ENCODE measurements at places on chromosomes 6 and 20. TPM values are rescaled to one million over a fixed set of nuclear protein-coding genes. Genes with fewer than 3 reads are reported as not detected.

TMEM200A gene
- total RNA-seq: 5.9 TPM

WFDC2 gene
- 113 TPM for total RNA-seq

CDSN gene
- not detected for total RNA-seq

DNA sequence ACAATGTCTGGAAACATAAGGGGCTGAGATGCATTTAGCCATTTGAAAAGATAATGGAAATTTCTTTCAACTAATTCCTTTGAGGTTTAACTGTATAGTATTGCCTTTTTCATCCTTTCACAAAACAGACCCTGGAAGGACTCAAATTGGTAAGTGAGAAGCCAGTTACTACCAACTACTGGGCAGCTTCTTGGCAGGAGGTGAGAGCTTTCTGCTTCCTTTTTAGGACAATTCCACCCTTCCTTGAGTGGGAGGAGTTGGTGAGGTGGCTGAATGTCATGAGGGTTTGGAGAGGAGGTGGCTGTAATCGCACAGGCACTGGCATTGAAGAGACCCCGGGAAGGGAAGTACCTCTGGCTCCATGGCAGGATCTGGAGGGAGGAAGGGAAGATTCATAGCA lies 341.1 kb downstream of the NRN1 start:
- no peaks in the 10 kb centered on the region for H3K36me3 ChIP-seq
- no peak for DNase-seq
- no peak overlapping the region for H3K4me3 ChIP-seq
- no peaks in the 10 kb centered on the region for H3K27me3 ChIP-seq

DNA sequence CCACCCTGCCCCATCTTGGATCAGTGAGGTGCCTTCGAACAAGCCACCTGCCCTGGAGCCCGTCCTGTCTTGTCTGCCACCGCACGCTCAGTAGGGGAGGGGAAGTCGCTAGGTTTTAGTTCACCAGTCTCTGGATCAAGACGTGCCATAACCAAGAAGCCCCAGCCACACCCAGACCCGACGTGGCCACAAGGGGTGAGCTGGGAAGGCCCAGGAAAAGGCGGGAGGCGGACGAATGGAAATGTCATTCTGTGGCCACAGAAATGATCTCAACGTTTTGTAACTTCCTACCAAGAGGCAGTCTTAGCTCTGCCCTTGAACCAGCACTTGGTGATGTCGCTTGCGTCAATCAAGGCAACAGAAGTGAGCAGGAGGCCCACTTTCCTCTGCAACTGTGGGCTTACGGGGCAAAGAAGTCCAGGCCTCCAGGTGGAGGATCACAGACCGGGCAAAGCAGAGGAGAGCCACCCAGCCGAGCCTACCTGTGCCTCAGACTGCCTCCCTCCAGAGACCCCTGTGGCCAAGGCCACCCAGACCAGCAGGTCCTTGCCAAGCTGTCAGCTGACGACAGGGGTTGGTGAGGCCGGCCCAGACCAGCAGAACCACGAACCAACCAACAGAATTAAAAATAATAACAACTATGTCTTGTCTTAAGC lies 14.5 kb downstream of the GMEB2 start:
- peaks cover 25% of the 10 kb centered on the region for H3K36me3 ChIP-seq
- DNase-seq: peak; percentile 76
- no peaks in the 10 kb centered on the region for H3K27me3 ChIP-seq

DNA sequence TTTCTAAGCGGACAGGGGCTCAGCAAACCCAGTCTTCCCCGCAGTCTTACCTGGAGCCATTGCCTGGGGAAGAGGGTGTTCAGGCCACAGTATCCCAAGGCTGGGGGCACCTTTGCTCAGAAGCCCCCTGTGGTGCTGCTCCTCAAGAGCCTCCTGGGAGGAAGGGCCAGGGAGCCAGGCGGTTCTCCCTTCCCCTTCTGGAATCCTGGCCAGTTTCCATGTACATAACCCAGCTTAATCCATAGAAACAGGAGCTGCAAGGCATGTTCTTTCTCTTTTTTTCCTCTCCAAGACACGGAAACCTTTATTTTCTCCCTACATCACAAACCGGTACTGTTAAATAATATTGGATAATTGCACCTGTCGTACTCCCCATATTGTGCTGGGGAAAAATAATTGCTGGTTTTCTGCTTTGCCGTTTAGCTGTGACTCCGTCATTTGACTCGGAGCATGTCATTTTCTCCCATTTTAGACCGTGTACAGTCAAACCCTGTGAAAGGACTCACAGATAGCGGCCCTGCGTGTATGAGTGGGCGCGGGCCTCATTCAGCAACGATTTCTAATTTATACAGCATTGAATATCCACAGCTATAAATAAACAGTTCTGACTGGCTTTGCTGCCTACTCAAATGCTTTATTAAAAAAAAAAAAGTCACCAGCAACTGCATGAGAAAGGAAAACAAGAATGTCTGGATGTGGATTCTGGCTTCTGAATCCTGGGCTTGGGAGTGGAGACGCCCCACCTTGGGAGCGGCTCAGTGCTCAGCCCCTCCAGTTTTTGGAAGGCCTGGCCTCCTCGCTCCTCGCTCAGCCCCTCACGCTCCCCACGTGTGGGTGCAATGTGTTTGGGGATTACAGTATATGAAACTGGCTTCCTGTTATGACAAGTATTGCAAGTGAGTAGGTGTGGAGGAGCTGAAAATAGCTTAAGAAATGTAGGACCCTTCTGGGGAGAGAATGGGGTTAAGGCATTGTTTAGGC lies 67.3 kb downstream of the ADTRP start:
- peak; percentile 63 for DNase-seq
- H3K27me3 ChIP-seq: no peaks in the 10 kb centered on the region
- no peaks in the 10 kb centered on the region for H3K36me3 ChIP-seq

- no peak overlapping the region for H3K27ac ChIP-seq
- no peaks in the 10 kb centered on the region for H3K4me1 ChIP-seq
- no peak overlapping the region for H3K4me3 ChIP-seq
- H3K36me3 ChIP-seq: peaks cover 2% of the 10 kb centered on the region
- no peaks in the 10 kb centered on the region for H3K27me3 ChIP-seq
- DNase-seq: no peak
Measured at GRCh38 chr20:3557237-3557785, 86.5 kb downstream of the ATRN start.

- no peaks in the 10 kb centered on the region for H3K36me3 ChIP-seq
- no peak overlapping the region for H3K4me3 ChIP-seq
- no peaks in the 10 kb centered on the region for H3K27me3 ChIP-seq
- H3K4me1 ChIP-seq: peaks cover 38% of the 10 kb centered on the region
- DNase-seq: no peak
Measured at GRCh38 chr20:23061262-23061661, 11.8 kb upstream of the THBD start.

- peak; percentile 75 for DNase-seq
- peaks cover 26% of the 10 kb centered on the region for H3K36me3 ChIP-seq
- no peaks in the 10 kb centered on the region for H3K27me3 ChIP-seq
- H3K4me3 ChIP-seq: peak overlapping the region; percentile 38
Measured at GRCh38 chr20:19934792-19935491, 82.2 kb upstream of the NAA20 start.

RFX6 gene
- not detected for total RNA-seq

DNA sequence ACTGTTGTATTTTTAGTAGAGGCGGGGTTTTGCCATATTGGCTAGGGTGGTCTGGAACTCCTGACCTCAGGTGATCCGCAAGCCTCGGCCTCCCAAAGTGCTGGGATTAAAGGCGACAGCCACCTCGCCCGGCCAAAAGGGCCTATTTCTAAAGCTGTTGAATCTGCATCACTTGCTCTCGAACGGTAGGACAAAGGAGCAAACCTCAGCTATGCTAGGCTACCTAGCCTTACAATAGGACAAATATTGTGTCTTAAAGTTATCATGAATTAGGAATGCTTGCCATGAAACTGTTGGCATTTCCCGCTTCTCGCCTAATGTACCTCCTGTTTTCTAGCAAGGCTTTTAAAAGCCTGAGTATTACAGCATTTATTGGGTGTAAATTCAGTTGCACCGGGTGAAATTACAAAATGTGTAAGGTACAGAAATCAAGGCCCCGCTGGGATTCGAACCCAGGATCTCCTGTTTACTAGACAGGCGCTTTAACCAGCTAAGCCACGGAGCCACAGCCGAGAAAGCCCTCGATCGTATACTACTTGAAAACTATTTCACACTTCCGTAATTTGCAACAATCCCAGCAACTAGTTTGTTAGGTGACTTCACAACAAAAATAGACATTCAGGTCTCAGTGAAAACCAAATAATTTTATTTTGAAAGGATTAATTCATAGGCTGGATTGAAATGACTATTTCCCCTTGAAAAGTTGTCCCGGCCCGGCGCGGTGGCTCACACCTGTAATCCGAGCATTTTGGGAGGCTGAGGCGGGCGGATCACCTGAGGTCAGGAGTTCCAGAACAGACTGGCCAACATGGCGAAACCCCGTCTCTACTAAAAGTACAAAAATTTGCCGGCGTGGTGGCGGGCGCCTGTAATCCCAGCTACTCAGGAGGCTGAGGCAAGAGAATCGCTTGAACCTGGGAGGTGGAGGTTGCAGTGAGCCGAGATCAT lies 211.6 kb upstream of the ZNF184 start:
- no peaks in the 10 kb centered on the region for H3K36me3 ChIP-seq
- H3K27me3 ChIP-seq: peaks cover 39% of the 10 kb centered on the region
- H3K4me3 ChIP-seq: no peak overlapping the region
- DNase-seq: no peak

DNA sequence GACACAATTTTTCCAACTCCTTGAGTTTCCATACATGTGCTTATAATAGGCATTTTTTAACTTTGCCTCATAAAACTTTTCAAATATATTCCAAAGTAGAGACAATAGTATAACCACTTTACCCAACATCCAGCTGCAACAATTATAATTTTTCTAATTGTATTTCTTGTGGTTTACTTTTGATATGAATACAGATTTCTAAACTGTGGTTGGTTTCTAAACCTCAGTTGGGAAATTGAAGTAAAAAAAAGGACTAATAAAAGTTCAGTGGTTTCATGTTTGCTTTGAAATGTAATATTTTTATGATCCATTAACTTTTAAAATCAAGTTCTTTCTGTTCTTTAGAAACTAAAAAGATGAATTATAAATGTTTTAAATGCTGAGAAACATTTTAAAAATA lies 40.0 kb downstream of the FRK start:
- DNase-seq: no peak
- H3K27me3 ChIP-seq: no peaks in the 10 kb centered on the region
- no peak overlapping the region for H3K27ac ChIP-seq

GRCh38 chr20:16057651-16058050 lies 515.6 kb downstream of the KIF16B start:
- DNase-seq: no peak
- H3K27me3 ChIP-seq: no peaks in the 10 kb centered on the region
- no peaks in the 10 kb centered on the region for H3K36me3 ChIP-seq
- no peak overlapping the region for H3K27ac ChIP-seq
- H3K4me1 ChIP-seq: no peaks in the 10 kb centered on the region

HUS1B gene
- 1.0 TPM for total RNA-seq

- peaks cover under 1% of the 10 kb centered on the region for H3K27me3 ChIP-seq
- H3K36me3 ChIP-seq: no peaks in the 10 kb centered on the region
- no peak overlapping the region for H3K4me3 ChIP-seq
- no peaks in the 10 kb centered on the region for H3K4me1 ChIP-seq
- DNase-seq: no peak
- H3K27ac ChIP-seq: no peak overlapping the region
Measured at GRCh38 chr20:43404878-43405277, 52.8 kb upstream of the SRSF6 start.

ABHD16B gene
- total RNA-seq: not detected

DNA sequence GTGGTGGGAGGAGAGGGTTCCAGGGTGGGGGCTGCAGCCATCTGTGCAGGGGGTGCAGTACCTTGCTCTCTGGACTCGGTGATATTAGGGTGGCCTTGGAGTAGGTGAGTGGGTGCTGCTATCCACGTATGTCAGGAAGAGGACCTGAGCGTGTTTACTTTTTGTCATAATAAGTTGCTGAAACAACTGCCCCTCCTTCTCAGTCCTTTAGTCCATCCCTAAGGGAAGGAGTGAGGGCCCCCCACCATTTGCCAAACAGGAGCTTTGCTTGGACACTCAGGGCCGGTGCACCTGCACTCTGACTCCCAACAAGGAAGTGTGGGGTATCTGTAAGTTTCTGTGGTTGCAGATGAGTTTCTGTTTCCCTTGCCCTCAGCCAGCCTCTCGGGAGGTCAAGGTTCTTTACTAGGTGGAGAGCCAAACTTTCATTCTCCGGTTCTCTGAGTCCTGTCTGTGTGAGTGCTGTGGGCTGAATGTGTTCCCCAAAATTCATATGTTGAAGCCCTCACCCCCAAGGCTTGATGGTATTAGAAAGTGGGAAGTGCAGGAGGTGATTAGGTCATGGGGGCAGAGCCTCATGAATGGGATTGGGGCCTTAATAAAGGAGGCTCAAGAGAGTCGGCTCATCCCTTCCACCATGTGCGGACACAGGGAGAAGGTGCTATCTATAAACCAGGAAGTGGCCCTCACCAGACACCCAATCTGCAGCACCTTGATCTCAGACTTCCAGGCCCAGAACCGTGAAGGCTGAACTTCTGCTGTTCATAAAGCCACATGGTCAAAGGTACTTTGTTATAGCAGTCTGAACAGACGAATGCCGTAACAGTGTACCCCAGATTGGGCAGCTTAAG lies 19.6 kb upstream of the CCR6 start:
- H3K4me3 ChIP-seq: no peak overlapping the region
- no peak for DNase-seq
- H3K27ac ChIP-seq: no peak overlapping the region
- no peaks in the 10 kb centered on the region for H3K36me3 ChIP-seq
- H3K4me1 ChIP-seq: no peaks in the 10 kb centered on the region
- H3K27me3 ChIP-seq: no peaks in the 10 kb centered on the region

- H3K27ac ChIP-seq: no peak overlapping the region
- DNase-seq: no peak
- H3K4me1 ChIP-seq: peaks cover 6% of the 10 kb centered on the region
- no peaks in the 10 kb centered on the region for H3K27me3 ChIP-seq
- no peak overlapping the region for H3K4me3 ChIP-seq
Measured at GRCh38 chr6:111832833-111833418, 40.3 kb downstream of the FYN start.

BIRC7 gene
- 15.5 TPM for total RNA-seq

ZNF311 gene
- total RNA-seq: 1.8 TPM

DNA sequence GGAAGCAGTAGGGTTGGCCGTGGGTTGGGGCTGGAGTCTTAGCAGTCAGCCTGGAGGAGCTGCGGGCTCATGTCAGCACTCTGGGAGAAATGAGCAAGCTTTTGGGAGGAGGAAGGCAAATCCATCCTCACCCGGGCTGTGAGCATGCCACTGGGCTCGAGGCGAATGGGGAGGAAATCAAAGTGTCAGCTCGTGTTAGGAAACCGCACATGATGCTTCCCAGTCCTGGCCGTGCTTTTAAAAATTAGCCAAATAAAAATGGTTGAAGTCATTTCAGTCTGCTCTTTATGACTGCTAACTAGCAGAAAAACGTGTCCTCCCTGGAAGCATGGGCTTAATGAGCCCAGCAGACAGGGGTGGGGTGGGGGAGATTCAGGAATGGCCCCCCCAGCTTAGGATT lies 98.1 kb downstream of the NFATC2 start:
- no peaks in the 10 kb centered on the region for H3K36me3 ChIP-seq
- H3K27me3 ChIP-seq: no peaks in the 10 kb centered on the region
- no peak overlapping the region for H3K4me3 ChIP-seq
- peaks cover 13% of the 10 kb centered on the region for H3K4me1 ChIP-seq
- no peak overlapping the region for H3K27ac ChIP-seq
- DNase-seq: no peak

SRMS gene
- total RNA-seq: not detected

Measured in upper lobe of right lung (tissue), 1 donor.